ENCODE measurements at places on chromosomes 12 and 14.

DNA sequence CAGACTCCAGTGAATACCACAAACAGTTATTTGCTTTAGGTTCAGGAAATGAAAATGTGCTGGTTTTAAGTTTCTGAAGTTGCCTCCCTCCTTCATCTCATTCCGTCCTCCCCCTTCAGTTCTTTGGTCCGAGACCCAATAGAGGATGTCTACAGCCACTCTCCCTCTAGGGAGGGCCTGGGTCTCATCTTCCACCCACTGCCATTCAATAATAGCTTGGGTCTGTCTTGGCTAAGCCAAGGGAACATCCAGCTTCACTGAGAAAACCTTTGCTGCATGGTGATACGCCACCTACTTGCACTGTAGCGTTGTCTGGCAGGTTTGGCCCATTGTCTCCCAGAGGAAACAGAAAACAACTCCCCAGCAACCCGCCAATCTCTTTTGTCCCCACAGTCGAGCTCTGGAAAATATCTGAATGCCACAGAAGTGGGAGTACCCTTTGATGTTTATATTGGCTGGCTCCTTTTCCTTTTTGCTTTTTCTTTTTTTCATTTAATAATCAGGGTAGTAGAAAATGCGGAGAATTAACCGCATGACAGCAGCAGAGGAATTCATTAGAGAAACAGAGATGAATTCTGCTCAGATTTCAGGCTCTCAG is 380.1 kb downstream of the RAD51B start:
- DNase-seq = no peak

DNA sequence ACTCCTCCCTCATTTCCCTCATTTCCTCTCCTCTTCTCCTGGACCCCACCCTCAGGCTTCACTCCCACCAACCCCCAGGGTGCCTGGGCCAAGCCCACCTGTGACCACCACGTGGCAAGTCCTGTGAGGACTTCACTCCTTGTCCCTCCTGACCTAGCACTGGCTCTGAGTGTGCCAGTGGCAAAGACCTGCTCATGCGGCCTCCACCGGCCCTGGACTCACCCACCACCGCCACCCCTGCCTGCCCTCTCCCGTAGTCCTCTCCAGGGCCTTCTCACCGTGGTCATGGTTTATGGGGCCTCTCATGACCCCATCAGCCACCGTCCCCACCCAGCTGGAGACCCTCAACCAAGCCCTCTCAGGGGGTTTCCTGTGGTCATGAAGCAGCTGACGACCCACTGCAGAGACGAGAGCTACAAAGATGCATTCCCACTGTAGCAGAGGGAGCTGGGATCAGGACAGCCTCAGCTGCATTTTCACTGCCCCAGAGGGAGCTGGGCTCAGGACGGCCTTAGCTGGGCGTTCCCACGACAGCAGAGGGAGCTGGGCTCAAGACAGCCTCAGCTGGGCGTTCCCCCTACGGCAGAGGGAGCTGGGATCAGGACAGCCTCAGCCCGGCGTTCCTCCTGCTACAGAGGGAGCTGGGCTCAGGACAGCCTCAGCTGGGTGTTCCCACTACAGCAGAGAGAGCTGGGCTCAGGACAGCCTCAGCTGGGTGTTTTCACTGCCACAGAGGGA is 3.2 kb upstream of the C14orf180 start:
- no peak for DNase-seq

- DNase-seq = no peak
Measured at GRCh38 chr12:95286713-95287112, 69.1 kb downstream of the VEZT start.

- DNase-seq = no peak
Measured at GRCh38 chr14:93045211-93045674, 70.5 kb downstream of the ITPK1 start.

DNA sequence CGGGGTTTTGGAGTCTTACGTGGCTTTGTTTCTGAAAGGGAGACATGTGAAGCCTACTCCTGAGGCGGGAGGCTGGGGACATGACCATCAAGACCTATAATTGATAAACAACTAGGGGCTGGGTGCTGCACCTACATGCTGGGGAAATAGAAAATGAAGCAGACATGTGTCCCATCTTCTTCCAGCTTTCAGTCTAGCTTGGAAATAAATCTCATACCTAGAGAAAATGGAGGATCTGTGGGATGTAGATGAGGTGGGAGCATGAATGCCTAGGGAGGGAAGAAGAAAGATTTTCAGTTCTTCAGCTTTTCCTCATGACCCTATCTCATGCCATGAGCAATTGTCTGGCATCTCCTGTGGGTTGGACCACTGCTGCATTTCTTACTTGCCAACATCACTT is 22.1 kb downstream of the EMP1 start:
- DNase-seq = no peak

- DNase-seq = no peak
Measured at GRCh38 chr12:13444076-13444475, 247.6 kb downstream of the EMP1 start.

- no peak for DNase-seq
Measured at GRCh38 chr12:13169272-13169671, 27.3 kb upstream of the EMP1 start.

GRCh38 chr12:121144416-121144914 is 11.8 kb downstream of the P2RX7 start:
- DNase-seq = no peak

- DNase-seq = no peak
Measured at GRCh38 chr12:92108651-92109050, 37.0 kb downstream of the BTG1 start.

DNA sequence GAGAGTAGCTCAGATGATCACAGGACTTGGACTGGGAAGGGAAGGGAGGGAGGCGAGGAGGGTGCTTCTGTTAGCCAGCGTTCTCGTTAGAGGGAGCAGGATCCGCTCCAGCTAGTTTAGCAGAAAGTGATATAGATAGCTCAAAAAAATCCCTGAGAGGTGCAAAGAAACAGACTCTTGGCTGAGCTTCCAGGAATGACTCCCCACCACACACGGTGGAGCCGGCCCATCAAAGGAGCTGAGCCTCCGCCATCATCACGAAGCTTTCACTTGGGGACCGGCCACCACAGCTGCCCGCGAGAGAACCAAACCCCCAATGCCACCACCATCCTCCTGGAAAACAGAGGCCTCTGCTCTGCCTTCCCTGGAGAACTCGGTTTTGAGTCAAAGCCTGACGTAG is 124.6 kb upstream of the BCL2L14 start:
- no peak for DNase-seq

GRCh38 chr14:89126461-89126860 is 290.6 kb downstream of the FOXN3 start:
- DNase-seq = no peak

DNA sequence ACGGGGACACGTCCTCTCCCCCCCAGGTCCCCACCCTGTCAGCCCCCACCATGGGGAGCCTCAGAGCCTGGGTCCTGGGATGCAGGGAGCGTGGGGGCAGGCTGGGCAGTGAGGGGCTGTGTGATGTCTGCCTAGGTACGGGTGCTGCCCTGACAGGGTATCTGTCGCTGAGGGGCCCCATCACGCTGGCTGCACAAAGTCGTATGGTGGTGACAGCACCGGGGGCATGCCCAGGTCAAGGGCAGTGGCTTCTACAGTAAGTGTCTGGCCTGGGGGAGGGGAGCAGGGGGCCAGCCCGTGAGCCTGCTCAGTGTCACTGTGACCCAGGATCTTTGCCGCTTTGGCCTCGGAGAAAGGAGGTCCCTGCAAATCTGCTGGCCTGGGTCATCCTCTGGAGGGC is 23.3 kb downstream of the PAPLN start:
- DNase-seq = no peak

DNA sequence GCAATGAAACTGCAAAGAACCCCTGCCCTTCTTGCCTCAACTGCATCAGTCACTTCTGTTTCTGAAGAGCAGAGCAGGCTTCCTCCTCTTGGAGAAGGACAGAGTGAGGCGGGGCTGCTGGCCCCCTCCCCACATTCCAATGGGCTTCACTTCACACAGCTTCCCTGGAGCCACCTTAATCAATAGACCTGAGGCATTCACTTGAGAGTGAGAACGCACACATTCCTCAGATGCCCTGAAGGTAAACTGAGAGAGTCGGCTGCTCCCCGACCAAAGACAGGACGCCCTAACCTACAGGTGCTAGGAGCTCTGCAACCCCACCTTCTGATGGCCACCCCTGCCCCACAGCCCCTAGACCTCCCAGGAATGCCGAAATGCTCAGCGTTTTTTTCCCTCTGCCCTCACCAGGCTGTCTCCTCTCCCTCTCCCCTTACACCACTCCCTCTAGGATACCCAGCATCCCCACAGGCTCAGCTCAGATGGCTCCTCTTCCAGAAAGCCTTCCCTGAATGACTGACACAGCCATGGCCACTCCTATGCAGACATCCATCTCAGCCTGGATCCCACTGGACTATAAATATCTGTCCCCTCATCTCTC is 31.1 kb downstream of the SYNE3 start:
- DNase-seq = no peak

DNA sequence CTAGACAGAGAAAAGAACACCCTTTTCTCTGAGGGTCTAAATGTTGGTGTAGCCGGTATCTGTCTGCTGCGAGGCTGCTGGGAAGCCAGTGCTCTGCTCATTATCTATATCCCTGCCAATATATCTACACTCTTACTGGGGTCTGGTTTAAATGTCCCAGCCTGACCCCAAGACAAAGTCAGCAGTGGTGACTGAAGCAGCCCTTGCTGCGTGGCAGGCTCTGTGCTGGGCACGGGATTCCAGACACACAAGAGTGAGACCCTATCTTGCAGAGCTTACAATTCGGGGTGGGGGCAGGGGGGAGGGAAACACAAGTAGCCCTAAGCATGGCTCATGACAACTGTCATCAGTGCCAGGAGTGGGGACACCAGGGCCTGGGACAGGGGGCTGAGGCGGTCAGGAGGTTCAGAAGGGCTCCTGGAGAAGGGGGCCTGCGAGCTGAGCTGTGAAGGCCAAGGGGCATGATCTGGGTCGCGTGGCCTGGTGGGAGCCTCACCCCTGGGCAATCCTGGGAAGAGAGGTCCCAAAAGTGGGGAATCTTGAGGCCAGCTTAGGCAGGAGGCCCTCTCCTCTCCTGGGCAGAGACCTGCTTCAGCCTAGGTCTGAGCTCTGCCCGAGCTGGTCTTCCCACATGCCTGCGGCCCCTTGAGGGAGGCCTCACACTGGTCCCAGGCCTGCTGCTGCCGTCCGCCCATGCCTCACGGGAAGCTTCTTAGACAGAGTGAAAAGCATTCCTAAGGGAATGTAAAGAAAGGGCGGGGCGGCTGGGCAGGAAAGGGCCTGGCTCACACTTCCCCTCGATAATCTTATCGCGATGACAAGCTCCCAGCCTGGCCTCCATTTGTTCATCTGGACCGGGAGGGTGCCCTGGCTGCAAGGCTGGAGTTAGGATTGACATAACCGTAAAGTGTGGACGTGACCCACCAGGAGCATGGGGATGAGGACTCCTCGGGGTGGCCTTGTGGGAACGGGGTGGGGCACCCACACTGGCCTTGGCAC is 7.3 kb upstream of the RCOR1 start:
- no peak for DNase-seq

GRCh38 chr12:15527201-15528080 is 205.1 kb downstream of the PTPRO start:
- no peak for DNase-seq

GRCh38 chr14:75697386-75697785 is 36.3 kb downstream of the TTLL5 start:
- no peak for DNase-seq

DNA sequence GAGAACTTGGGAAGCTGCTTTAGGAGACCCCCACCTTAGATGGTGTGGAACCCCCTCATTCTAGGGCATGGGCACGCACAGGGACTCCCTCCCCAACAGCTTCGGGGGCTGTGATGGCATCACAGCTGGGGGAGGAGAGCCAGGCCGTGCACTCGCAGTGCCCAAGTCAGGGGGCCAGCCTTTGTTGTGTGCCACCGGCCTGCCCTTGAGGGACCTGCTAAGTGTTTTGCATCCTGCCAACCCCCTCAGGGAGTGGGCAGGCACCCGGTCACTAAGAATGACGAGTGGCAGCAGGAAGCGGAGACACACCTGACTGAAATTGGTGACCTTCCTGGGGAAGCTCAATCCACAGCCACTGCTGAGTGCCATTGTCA is 334.9 kb upstream of the SFSWAP start:
- DNase-seq = no peak

DNA sequence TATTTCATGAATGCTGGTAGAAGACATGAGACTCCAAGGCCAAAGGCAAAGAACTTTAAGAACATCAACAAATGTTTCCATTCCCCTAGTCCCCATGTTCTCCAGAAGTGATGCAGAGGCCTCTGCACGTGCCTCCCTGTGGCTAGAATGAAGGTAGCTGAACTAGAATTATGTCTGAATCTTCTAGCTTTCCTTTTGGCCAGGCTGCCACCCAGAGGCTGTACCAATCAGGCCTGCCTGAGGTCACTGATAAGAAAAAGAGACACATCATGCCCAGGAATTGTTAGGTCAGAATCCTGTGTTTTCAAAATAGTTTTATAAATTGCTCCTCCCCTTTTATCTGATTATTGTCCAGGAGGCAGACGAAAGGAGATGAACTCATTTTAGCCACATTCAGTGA is 188.0 kb upstream of the SLC16A7 start:
- DNase-seq = no peak

- DNase-seq = no peak
Measured at GRCh38 chr14:31692376-31692781, 131.2 kb downstream of the NUBPL start.

DNA sequence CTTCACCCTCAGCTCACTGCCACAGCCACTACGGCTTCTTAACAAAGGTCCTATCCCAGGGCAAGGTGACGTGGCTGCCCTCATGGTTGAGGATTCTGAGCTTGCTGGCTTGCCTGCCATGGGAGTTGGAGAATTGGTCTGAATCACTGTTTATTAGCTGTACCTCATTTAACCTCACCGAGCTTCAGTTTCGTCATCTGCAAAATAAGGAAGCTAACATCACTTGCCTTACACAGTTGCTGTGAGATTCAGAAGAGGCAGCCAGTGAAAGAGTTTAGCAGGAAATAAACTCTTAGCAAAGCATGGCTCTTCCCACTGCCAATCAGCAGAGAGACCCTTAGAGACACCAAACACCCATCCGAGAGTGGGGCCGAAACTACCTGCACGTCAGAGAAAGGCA is 90.1 kb upstream of the KCNA1 start:
- DNase-seq = no peak

- DNase-seq = no peak
Measured at GRCh38 chr12:43882578-43883178, 46.8 kb downstream of the TMEM117 start.

GRCh38 chr12:99068993-99069747 is 424.1 kb downstream of the APAF1 start:
- no peak for DNase-seq

DNA sequence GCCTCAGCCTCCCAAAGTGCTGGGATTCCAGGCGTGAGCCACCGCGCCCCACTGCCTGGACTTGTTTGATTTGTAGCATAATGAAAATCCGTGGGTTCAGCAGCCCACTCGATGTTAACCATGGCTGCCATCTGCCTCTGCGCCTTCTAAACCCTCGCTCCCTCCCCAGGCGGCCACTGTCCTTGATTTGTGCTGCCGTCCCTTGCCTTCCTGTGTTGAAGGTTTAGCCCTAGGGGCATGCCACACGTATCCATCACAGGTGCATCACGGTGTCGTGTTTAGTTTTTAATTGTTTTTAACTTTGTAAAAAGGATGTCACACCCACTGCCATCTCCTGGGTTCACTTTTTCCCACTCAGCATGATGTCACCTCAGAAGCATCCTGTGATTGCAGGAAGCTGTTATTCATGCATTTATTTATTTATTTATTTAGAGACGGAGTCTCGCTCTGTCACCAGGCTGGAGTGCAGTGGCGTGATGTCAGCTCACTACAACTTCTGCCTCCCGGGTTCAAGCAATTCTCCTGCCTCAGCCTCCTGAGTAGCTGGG is 24.5 kb upstream of the ULK1 start:
- DNase-seq = no peak
